ENCODE measurements at places on chromosomes 4 and X.

- DNase-seq = no peak
Observed at GRCh38 chr4:29276150-29276549, 1444.0 kb upstream of the PCDH7 start.

GRCh38 chrX:69616457-69617203 lies 717 bp downstream of the EDA start:
- peak; percentile 2 for DNase-seq

DNA sequence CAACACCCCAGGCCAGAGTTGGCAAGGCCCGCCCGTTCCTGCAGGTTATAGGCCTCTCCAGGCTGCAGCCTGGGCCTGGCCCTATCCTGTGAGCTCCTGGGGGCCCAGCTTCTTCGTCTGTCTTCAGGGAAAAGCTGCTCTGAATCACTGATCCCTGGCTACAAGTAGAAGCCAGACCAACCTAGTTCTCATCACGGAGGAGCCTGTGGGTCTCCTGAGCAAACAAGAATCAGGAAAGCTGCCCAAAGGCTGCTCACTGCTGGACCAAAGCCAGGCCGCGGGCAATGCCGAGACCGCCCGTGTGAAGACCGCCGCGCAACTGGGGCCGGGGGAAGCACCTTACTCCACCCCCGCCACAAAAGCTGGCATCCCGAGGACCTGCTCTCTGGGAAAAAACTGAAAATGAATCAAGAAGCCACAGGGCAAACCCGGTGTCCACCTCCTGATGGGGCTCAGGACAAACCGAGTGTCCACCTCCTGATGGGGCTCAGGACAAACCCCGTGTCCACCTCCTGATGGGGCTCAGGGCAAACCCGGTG lies 12.8 kb downstream of the CTBP1 start:
- DNase-seq = no peak

GRCh38 chr4:77104791-77105540 lies 29.2 kb upstream of the CCNI start:
- DNase-seq = peak; percentile 59

- no peak for DNase-seq
Observed at GRCh38 chr4:112173593-112174558, 28.6 kb downstream of the FAM241A start.

DNA sequence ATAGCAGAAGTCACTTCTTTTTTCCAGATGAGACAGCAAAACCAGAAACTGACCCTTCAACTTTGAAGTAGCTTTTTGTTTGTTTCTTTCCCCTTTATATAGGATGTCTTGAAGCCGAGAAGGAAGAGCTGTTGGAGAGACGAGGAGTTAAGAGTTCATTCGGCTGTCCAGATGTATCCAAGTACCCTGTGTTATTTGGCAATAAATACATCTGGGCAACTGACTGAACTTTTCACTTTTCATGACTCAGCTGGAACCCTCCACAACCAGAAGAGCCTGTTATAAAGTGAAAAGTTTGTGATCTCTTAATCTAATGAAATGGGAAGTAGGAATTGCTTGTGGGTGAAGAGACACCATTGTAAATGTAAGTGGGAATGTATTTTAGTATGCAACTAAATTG lies 131.2 kb downstream of the HTR2C start:
- DNase-seq = no peak

GRCh38 chrX:89033723-89034122 lies 286.7 kb downstream of the CPXCR1 start:
- no peak for DNase-seq

- DNase-seq = peak; percentile 80
Observed at GRCh38 chr4:156322592-156322991, 368.9 kb upstream of the CTSO start.

DNA sequence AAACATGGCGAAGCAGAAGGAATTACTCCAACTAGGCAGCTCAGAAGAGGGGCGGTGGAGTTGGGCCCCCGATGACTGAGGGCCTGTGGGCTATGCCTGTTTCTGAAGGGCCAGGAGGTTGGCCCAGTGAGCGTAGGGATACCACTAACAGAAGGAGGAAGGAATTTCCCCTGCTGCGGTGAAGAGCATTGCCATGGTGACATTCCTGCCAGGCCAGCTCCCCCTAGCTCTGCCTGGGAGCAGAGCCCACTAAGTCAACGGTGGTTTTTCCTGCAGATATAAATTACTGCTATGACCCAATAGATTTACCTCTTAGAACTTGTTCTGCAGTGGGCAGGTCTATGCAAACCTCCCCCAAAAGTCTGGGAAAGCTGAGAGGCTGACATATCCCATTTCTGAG lies 28.9 kb upstream of the HMX1 start:
- no peak for DNase-seq

- no peak for DNase-seq
Observed at GRCh38 chr4:123495530-123495929, 98.9 kb downstream of the SPRY1 start.

DNA sequence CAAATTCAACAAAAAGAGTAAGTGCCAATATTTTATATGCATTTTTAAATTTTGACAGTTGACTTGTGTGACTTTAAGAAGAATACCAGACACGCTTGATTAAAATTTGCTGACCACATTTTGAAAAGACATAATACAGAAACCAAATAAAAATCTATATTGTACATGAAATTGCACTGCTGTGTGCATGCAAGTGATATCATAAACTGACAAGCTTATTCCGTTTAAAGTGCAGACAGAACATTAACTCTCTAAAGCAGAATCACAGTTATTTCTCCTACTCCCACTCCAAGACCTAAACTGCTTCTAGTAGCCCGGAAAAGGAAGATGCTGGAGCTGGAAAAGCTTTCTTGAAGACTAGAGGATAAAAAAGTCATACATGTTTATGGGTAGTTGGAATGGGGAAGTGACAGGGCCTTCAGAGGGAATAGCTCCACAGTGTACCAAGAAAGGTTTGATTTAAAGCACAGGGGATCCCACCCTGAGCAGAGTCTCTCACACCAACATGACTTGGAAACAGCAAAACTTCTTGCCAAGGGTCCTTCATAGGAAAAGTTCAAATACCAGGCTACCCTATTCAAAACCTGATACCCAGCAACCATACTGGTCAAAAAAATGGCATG lies 34.1 kb upstream of the NAF1 start:
- no peak for DNase-seq

- DNase-seq = peak; percentile 72
Observed at GRCh38 chr4:121785479-121785878, 15.6 kb upstream of the EXOSC9 start.

DNA sequence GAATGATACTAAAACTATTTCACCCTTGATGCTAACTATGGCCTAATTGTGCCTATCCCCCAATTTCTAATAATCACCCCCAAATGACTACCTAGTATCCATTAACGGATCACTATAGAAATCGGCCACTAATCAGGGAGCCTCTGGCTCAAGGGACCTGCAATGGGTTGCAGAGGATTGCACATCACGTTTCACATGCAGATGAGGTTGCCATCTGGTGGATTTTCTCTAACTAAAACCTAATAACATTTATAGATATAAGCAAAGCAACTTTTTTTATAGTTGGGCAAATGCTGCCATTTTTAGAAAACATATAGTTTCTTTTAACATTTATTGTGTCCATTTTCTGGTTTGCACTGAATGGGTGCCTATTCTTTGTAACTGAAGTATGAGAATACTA lies 28.3 kb upstream of the ALG13 start:
- DNase-seq = peak; percentile 10

- peak; percentile 28 for DNase-seq
Observed at GRCh38 chr4:170008371-170008770, 17.8 kb downstream of the MFAP3L start.

- no peak for DNase-seq
Observed at GRCh38 chr4:123265443-123265842, 131.2 kb upstream of the SPRY1 start.

DNA sequence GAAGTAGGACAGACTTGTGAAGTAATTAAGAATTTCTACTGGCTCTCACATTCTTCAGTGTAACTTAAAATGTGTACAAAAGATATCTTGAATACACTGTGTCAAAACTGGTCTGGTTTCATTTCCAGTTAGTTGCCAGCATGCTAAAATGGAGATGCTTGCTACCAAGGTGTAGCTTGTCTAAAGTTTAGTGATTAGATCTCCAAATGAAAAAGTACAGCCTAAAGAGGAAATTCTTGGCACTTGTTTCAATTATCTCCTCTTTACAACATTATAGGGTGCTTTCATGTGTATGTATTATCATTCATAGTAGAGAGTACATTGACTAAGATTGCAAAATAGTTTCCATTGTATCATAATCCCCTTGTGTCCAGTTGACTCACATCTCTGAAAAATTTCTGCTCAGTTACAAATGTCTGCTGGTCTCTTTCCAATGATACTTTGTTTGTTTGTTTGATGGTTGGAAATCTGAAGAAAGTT lies 97.3 kb upstream of the SPRY1 start:
- DNase-seq = peak; percentile 43

DNA sequence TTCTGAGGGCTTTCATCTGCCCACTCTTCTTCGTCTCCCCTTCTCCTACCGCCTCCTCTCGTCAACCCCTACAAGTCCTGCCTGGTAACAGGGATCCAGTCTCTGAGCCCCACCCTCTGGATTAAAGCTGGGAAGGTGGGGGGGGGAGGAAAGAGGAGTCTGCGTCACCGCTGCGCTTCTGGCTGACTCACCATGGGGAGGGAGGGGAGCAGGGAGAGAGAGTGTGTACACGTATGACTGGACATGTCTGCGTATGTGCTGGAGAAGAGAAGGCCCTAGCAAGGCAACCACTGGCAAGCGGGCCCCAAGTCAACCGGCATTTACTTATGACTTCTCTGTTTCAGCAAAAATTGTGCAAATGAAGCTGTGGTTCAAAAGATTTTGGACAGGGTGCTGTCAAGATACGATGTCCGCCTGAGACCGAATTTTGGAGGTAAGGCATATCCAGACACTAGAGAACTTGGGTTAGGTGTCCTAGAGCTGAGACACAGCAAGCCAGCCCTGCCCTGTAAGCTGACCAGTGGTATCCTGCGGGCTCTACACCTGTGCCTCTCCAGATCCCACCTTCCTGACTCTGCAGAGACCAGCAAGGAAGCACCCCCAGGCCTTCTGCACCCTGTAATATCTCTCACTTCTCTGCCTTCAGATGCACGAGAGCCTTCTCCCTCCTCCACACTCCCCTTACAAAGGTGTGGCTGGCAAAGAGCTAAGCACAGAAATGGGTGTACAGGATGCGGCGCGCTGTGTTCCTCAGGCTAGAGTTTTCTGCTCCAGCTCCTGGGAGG lies 2.5 kb downstream of the GABRQ start:
- peak; percentile 29 for DNase-seq

DNA sequence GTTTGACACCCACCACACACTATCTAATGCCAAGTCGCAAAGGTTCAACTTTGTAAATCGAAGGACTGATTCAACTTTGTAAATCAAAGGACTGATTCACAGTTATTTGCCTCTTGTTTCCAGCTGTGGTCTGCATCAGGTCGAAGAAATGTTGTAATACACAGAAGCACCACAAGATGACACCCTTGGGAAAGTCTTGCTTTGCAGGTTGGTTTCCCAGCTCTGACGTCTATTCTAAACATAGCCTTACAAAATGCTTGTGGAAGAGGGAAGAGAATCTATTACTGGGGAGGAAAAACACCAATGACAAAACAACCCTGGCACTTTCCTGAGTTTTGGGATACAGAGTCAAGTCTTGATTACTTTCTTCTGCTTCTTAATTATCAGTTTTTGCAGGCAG lies 35.3 kb downstream of the SUPT20HL1 start:
- peak; percentile 88 for DNase-seq

DNA sequence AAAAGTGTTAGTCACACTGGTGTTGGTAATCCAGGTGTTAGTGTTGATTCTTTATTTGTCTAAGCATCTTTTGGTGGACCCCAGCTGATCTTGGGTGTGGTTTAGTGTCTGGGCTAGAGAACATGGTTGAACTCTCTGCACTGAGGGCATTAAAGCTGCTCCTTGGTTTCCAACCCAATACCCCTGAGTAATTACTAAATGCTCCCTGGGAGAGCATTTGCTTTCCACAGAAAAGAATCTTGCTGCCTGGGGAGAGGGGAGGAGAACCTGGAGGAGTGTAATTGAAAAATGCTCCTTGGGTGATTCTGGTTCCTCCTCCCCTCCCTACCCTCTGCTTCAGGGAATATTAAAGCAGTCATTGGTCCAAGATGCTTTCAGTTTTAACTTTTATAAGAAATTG lies 3.1 kb downstream of the GUCY1B1 start:
- DNase-seq = peak; percentile 33

DNA sequence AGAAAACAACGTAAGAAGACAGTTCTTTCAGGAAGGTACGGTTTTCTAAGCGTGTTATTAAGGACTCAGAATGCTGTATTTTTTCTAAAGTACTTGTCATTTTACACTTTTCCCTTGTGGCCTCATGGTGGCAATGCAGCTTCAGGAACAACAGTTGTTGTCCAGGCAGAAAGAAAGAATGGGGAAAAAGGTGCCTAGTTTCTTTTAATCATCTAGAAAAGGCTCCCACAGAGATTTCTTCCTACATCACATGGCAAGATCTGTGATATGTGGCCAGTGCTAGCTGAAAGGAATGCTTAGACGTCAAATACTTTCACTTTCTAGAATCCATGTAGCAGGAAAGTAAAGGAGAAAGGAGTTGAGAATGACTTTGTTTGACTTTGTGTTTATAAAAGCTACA lies 49.0 kb upstream of the TRAM1L1 start:
- DNase-seq = peak; percentile 89

- DNase-seq = no peak
Observed at GRCh38 chr4:37615059-37615719, 71.0 kb downstream of the RELL1 start.

DNA sequence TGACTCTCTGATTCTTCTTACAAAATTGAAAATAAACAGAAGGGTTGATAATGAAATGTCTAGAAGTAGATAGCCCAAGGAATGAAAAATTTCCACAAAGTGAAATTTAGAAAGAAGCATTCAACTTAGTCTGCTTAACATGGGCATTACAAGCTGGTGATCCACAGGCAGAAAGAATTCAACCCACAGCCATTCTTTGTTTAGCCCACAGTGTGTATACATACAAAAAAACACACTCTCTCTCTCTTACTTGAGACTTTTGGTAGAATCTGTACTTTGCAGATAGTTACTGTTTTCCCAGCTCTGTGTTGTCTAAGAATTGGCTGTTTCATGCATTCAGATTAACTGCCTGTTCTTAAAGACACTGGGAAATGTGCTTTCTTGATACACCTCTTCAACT lies 159.8 kb downstream of the SLC4A4 start:
- DNase-seq = no peak

- no peak for DNase-seq
Observed at GRCh38 chr4:168655182-168655581, 158.3 kb downstream of the PALLD start.

- DNase-seq = peak; percentile 87
Observed at GRCh38 chr4:185541251-185541727, 6.0 kb upstream of the PDLIM3 start.

DNA sequence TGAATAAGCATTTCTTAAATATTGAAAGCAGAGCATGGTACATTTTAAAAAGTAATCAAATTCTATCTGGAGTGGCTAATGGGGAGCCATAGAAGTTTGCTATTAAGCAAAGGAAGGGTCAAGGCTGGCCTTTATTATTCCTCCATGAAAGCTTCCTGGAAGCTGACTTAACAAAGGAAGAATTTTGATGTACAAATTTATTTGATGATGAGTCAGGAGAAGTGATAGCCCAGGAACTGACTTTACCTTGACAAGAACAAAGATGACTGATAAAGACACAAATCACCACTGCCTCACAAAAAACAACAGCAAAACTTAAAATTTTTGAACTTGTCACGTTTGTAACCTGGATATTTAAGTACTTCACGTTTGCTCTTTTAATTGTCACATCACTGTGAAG lies 872.1 kb downstream of the PCDH7 start:
- DNase-seq = no peak

Measured in astrocyte of the hippocampus (primary cell).